Stimulated activated naive CD4-positive, alpha-beta T cell (primary cell): ENCODE measurements at places on chromosomes 7 and 10.

- no peak for DNase-seq
These were observed 7.7 kb downstream of the PNLIP start for GRCh38 chr10:116553378-116553980.

- no peak for DNase-seq
These were observed 20.5 kb upstream of the COL1A2 start for GRCh38 chr7:94374231-94374630.

- DNase-seq = no peak
These were observed 12.5 kb upstream of the SLC18A3 start for GRCh38 chr10:49597426-49598163.

DNA sequence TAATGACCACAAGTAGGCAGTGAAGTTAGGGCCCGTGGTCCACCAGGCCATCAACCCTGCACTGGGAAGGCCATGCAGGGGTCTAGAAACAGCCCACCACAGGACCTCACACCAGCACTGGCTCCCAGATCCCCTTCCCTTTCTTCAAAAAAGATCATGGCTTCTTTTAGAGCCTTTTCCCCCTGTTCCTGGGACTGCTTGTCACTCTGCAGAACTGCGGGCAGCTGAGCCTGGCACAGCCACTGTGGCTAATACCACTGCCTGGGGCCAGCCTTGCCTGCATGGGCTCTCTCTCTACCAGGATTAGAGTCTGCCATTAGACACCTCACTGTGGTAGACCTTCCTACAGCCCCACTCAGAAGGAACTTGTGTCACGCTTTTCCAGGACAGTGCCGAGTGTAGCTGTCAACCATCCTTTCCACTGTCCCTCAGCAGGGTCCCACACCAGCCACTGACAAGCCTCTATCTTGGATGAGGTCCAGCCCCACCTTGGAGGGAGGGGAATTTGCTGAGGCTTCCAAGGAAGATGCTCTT lies 19.0 kb upstream of the C10orf90 start:
- no peak for DNase-seq

GRCh38 chr7:24477398-24478136 lies 95.7 kb upstream of the PALS2 start:
- no peak for DNase-seq

DNA sequence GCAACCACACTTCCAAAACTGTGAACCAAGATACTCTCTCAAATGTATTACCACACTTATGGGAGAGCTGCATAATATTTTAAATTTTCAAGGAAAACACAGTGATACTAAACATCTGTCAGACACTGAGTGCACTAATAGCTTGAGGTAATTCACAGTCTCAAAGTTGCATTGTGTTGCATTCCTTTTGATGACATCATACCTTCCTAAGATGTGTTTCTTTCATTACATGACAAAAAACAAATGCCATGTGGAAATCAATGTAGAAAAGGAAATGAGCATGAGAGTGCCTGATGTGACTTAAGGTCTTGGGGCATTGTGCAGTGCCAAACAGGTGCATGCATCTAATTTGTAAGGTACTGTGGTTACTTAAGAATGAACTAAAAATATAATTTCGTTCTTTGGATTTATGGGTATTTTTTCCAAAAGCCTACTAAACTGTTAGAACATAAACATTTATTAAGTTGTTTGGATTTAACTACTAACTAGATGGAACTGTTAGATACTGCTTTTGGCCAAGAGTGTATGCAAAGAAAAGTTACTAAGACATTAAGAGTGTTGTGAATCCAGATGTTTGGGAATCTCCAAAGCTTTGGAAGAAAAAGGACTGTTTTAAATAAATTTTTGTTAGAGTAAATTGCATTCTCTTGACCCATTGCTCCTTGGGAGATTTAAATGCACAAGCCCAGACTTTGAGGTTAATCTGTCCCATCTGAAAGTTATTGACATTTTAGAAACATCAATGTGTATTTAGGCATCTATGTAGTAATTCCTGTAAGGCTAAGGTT lies 496.2 kb upstream of the SEMA3D start:
- DNase-seq = no peak

GRCh38 chr10:101615525-101616116 lies 27.5 kb downstream of the DPCD start:
- no peak for DNase-seq

GRCh38 chr7:146214842-146215241 lies 98.2 kb downstream of the CNTNAP2 start:
- DNase-seq = no peak

GRCh38 chr7:84372155-84372621 lies 177.6 kb upstream of the SEMA3A start:
- DNase-seq = no peak

- no peak for DNase-seq
These were observed 14.7 kb downstream of the SRI start for GRCh38 chr7:88205179-88205578.

- no peak for DNase-seq
These were observed 14.4 kb downstream of the CAMK2G start for GRCh38 chr10:73859784-73860491.

- no peak for DNase-seq
These were observed 335.3 kb downstream of the NRG3 start for GRCh38 chr10:82210331-82210730.

DNA sequence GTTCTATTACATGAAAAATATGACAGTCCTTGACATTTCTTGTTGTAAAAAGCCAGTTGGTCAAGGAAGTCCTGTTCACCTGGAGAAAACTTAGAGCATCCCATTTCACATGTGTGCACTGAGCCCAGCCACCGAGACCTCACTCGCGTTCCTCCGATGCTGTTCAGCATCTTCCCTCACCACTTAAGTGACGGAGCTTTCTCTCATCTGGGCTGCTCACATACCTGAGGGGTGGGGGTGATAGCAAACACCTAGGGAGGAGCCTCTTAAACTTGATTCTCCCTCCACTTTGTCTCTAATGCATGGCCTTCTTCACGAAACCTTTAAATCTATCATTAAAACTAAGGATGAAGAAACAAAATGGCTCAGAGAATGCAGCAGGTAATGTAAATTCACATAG lies 950.2 kb downstream of the GATA3 start:
- no peak for DNase-seq

DNA sequence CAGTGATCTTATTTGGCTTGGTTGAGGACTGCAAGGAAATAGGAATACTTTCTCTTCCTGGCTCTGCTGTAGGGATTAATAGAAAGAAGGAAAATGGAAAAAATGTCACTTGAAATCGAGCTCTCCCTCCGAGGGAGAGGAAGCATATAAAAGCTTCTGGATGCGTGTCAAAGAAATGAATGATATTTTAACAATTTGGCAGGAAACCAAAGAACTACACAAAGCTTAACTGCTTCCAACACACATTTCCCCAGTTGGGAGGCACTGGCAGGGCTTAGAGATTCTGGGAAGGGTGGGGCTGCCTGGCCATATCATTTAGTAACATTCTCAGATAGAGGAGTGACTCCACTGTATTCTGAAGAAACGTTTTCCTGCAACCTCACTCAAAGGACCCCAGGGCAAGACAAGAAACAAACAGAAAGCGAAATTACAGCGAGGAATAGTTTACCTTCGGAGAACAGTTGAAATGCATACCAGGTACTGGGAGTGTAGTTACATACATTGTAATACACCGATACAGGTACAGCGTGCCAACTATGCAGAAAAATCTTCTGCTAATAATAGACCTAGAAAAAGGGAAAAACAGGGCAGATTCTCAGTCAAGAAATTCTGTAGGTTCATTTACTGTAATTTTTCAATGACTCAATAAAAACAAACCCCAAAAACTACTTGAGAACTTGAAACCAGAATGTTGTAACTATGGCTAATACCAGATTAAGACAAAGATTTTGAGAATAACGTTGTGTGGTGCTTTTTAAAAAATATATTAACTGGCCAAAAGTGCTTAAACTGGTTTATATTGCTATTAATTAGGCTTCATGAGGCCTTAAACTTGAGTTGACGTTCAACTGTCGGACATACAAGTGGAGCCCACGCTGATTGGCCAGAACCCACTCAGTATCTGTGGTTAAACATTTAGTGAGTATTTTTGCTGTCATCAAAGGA lies 75.7 kb upstream of the ASAH2 start:
- DNase-seq = no peak

DNA sequence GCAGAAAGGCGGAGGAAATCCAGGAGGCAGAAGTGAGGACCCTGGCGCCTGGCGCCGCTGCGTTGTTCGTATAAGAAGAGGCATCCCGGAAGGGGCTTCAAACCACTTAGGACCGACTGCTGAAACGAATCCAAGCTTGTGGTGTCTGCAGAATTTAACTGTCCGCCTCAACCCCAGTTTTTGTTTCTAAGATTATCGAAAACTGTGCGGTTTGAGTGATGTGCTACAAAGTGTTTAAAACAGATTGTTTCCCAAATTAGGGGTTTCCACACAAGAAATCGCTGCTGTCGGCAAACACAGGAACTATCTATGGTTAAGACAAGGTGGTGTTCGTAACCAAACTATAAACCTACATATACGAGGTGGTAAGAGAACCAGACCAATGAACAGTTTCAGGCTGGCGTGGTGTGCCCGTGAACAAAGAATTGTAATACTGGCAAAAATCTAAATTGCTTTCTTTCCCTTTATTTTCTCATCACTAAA lies 835 bp upstream of the DGKI start:
- DNase-seq = no peak

GRCh38 chr7:36607721-36608095 lies 116.6 kb downstream of the AOAH start:
- no peak for DNase-seq

- no peak for DNase-seq
These were observed 151.2 kb upstream of the PCBD1 start for GRCh38 chr10:71039551-71039950.

GRCh38 chr7:16985621-16986020 lies 103.8 kb upstream of the AGR3 start:
- no peak for DNase-seq
